NCI-H1048 (cell line): ENCODE measurements at places on chromosomes 16 and 17.

DNA sequence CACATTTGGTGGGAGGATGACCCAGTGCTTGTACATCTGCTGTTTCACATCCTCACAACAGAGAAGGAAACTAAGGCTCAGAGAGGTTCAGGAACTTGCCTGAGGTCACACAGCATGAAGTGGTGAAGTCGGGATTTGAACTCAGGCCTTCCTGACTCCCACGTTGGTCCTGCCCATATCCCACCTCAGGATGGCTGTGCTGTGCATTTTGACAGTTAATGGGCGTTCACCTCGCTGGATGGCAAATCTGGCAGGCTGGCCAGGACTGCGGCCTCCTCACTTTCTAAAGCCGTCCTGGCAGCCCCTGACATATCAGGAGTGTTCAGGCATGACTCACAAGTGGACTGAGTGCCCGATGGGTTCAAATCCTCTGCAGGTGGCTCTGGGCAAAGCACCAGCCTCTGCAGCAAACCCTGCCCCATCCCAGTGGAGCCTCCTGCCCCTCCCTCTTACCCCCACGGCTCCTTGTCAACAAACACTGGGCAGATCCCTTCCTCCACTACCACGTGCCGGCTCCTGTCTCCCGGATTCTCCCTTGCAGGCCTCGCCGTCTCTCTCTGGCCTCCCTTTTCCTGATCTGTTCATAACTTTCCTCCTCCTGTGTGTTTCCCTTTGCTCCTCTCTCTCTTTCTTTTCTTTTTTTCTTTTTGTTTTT is 29.2 kb downstream of the SOCS3 start:
- no peak for DNase-seq

DNA sequence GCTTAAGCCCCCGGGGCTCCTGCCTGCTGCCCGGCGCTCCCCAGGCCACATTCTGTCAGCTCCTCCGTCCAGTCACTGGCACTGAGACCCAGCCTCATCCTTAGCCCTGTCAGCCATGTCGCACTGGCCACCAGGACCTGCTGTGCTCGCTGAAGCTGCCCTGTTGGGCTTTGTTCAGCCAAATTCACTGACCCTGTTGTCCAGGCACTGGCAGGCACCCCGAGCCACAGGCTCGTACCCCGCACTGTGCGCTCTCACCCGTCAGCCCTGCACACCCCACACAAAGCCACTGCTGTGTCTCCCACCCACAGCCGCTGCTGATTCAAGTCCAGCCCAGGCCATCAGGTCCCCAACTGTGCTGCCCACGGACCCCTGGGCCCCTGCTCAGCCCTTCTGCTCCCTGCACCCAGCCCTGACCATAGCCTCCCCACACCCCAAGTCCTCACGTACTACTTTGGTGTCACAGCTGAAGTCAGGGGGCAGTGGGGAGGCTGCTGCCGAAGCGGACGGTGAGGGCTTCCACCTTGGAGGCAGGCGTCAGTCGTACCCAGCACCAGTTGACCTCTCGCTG is 131.5 kb upstream of the CHMP6 start:
- DNase-seq: no peak

- no peak for DNase-seq
These were observed 7.9 kb upstream of the SOST start for GRCh38 chr17:43766413-43767052.

DNA sequence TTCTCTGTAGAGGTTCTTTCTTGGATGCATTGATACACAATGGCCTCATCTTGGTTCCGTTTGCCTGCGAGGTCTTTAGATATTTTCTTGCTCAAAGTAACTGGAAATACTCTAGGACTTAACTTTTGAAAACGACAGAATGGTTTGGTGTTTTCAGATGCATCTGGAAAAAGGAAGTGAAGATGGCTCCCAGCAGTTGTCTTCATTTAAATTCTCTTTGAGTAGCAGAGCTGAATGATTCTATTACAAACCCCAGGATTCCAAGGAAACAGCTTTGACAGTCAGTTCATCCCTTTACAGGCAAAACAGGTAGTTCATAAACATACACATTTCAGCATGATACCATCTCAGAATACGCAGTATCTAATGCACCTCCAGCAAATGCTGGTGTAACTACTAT is 54.8 kb downstream of the PSMD12 start:
- DNase-seq: no peak

DNA sequence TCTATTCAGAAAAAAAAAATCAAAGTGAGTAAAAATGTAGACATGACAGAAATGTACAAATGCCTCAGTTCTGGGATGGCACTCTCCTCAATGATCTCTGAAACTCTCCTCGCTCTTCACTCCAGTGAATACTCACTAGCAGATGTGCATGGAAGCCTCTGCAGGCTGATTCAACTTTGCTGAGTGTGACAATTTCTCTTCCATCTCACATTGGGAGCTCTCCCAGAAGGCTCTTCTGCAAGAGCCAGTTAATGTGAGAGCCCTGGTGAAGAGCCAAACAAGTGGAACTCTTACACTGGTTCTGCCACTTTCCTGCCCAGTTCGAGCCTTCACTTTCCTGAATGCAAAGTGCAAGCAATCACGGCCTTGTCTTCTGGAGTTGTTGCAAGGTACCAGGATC is 147.1 kb upstream of the IRX6 start:
- DNase-seq: no peak

- DNase-seq: no peak
These were observed 8.1 kb downstream of the C17orf50 start for GRCh38 chr17:35768797-35769196.

- no peak for DNase-seq
These were observed at the start of gene FBXO47 for GRCh38 chr17:38967290-38967738. Gene FBXO47 (minus strand): TSS chr17:38967403. CDS start chr17:38963025, 4,378 bp downstream.

GRCh38 chr17:60305141-60305540 is 86.8 kb downstream of the USP32 start:
- DNase-seq: no peak

DNA sequence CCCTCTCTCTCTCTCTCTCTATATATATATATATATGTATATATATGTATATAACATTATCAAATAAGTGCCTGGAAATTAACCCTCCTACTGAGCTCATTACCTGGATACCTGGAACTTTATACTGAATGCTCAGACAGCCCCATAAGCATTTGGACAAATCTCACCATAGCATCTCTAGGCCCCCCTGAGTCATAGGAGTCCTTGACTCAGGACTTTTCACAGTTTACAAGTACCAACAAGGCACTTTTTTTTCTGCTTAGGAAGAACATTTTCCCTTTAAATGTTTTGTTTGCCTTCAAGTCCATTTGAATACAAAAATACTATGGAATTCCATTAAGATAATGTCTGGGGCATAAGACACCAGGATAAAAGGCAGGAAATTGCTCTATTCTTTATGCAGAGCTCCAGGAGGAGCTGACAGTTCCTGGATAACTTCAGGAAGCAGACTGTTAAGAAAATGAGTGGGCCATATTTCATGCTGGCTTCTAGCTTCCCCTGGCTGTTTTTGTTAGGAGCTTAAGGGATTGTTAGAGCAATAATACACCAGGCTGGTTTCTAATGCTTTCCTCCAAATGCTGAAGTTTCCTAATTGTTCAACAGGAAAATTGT is 171.7 kb upstream of the ASIC2 start:
- no peak for DNase-seq

DNA sequence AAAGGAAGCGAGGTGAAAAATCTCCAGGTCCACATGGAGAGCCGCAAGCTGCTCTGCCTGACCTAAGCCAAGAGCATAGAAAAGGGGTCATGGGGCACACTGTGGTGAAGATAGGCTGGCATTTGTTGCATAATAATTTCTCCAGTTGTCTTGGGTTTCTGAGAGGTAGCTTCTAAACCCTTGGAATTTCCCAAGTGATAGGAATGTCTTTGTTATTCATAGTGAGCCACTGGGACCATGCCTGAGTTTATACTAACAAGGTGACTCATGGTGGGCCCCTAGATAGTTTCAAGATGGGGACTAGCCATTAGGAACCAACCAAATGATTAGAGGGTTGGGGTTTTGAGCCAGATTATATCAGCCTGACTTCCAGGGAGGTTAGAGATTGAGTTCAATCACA is 25.6 kb downstream of the SOST start:
- no peak for DNase-seq

DNA sequence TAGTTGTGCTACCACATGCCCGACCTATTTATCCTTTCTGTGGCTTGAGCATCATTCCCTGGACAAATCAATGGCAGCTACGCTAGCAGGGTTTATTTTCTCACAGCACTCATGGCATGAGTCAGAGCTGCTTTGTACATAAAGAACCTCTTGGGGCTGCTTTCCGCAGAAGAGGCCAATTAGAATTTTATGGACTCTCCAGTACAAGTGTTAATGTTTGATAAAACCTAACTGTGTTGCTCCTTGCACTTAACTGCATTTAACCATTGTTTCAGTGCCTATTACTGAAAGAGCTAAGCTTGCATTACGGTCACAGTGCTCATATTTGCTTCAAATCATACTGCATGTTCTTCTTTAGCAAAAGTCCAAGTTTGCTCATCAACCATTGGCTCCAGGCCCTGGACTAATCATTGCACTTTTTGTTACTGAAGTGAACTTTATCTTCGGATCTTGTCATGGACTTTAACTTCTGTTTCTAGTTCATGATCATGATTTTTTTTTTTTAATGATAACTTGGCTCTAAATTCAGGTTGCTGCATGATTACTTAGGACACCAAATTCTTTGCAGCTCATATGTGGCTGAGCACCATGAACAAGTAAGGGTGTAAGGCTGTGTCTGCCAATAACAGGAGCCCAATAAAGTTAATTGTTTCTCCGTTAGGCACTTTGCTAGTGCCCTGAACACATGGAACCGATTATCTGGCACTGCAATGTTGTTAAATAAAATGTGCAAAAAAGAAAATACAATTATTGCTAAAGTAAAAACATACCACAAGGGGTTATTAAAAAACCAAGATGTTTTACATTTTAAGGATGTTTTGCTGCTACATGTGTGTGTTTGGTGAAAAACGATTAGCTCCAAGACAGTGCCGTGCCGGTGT is 492.2 kb downstream of the KCNJ2 start:
- DNase-seq: no peak

DNA sequence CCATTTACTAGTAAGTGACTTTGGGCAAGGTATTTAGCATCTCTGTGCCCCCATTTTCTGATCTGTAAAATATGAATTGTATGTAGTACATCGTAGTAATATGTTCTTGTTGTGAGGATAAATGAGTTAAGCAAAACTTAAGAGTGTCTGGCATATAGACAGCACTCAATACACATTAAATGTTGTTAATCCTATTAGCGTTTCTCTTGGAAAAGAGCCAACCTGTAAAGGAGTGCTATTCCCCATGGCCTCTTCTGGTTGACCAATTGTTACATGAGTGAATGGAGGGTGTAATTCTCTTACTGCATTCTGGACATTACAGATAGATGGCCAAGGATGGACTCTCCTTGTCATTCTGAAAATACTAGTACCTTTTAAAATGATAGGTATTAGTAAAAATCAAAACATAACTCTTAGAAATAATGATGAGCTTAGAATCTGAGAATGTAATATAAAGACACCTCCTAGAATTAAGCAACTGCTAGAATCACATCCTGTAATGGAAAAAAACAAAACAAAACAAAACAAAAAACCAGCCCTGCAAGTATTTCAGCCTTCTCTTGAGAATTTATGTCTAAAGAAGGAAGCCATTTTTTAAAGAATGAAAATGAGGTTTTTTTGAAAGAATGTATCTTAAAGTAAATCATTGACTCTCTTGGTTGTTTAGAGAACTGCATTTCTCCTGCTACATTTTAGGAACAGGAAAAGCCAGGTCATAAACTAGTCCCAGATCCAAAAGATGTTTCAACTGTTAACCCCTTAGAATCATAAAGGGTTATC is 30.5 kb downstream of the IQCK start:
- DNase-seq: no peak

DNA sequence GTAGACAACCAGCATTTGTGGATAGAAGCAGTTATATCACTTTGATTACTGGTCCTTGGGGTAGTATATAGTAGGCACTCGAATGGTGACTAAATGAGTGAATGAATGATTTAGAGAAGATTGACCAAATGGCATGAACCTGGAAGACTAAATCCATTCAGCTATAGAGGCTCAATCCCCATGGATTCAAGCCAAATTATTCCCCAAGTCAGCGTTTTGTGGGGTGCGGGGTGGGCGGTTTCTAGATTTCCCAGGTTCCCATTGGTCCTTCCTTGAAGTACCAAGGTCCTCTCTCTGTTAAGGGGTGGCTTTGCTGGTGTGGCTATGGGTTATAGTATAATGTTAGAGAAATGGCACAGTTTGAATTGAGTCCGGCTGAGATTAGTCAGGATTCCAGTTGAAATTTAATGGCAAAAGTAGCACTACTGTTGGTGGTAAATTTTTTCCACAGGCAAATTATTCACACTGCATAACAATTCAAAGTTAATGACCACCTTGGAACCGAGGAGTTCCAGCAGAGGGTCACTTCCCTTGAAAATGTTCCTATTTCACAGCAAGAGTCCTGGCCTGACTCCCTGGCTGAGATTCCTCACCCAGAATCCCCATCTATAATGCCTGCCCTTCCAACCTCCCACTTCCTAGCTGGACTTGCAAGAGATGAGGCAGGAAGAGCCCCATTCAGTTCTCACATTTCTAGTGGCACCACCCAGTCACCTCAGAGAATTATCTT is 27.7 kb downstream of the PCTP start:
- no peak for DNase-seq

DNA sequence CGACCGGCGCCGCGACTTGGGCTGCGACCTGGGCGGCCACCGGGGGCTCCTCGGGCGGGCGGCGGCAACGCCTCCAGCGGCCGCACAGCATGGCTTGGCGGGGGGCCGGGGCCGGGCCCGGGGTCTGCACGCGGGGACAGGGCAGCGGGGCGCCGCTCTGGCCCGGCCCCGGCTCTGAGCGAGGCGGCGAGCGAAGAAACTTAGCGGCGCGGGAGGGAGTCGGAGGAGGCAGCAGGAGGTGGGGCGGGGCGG is at the start of gene PLCD3:
Gene PLCD3, minus strand, starts transcription at position 196 of the 252 bp plus-strand sequence. Its CDS starts 105 bp downstream, at position 91.
- peak; percentile 67 for DNase-seq

GRCh38 chr16:67112591-67113399 is 3.1 kb downstream of the PHAF1 start:
- DNase-seq: no peak

DNA sequence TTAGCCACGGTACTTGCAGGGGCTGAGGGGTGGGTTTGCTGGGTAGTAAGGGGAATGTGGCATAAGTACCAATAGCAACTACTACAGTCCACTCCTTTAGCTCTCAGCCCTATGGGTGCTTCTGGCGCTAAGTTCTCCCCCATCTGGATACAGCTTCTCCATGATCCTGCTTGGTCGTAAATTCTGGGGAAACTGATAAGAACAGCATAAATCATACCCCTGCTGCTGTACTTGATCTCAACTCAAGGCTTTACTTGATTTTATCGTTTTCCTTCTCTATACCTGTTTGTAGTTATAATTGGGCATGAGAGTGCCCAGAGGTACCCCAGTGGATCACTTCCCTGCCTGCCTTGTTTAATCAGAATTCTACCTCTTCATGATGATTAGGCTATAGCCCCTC is 331.4 kb downstream of the PMP22 start:
- no peak for DNase-seq

- DNase-seq: no peak
These were observed 15.4 kb downstream of the CUEDC1 start for GRCh38 chr17:57939797-57940196.

GRCh38 chr17:10513299-10514067 is 4.9 kb downstream of the MYH1 start:
- no peak for DNase-seq

DNA sequence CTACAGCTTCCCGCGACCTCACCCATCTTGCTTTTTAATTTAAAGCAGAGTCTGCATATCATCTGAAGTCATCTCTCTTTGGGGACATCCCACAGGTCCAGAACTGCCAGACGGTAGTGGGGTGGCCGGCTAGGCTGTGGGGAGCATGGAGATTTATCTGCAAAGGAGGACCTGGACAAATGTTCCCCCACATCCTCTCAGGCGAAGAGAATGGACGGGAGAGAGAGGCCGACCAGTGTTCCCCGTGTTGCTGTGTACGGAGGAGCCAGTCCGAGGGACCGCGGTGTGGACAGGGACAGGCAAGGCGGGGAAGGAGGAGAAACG is 665 bp upstream of the MT1M start:
- no peak for DNase-seq
